Peyer's patch (tissue), 4 donors: ENCODE measurements at places on chromosomes 5 and 9.

- DNase-seq = no peak
Observed at GRCh38 chr5:125331987-125332598, 585.7 kb upstream of the ZNF608 start.

DNA sequence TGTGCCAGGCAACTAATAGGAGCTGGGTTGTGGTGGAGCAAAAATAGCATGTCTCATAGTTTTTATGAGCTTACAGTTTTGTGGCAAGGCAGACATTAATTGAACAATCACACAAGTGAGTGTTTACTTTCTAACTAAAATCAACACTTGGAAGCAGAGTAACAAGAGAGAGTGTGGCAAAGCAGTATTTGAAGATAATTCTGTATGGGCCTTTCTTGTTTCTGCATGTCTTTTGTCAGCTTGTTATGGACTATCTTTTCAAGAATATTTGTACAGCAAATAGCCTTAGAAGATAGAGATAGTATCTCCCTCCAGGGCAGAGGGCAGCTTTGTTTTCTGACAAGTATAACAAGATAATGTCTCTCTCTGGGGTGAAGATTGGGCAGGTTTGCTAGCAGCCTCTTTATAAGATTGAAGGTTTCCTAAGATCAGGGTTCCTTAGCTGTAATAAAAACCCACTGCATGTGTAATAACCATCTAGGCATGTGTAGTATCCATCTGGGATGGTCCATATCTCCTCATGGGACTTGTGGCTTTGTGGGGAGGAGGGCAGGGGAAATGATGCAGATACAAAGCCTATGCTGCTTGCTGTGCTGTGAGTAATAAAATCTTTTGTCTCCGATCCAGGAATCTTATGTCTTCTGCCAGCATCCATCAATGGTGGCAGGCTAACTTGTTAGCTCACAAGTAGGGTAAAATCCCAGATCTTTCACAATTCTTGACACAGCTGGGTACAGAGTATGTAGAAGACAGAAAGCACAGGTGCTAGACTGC, 479.9 kb downstream of the KDM4C start:
- DNase-seq = no peak

DNA sequence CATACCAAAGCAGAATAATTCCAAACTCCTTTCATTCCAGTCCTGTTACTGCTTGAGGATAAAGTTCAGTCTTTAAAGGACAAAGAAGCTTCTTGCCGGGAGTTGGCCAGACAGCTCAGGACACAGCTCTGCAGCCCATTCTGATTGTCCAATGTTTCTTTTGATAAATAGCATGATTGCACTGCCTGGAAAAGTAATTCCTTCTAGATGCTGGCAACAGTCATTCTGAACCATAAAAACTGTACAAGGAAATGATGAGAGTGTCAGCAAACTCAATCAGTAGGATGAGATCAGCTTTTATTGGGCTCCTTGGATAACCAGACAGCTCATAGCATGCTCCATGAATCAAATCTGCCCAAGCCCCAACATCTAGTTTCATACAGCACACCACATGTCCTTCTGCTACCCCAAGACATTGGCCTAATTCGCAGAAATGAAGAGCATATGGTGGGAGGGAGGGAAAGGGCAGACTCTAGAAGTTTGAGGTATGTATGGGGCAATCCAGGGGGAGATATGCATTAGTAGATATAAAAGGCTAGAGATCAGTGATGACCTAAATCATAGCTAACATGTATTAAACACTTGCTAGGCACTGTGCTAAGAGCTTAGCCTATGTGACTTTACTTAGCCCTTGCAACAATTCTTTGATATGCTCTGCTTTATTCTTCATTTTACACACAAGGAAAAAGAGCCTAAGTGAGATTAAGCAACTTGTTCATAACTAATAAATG, 219.9 kb upstream of the NREP start:
- no peak for DNase-seq

DNA sequence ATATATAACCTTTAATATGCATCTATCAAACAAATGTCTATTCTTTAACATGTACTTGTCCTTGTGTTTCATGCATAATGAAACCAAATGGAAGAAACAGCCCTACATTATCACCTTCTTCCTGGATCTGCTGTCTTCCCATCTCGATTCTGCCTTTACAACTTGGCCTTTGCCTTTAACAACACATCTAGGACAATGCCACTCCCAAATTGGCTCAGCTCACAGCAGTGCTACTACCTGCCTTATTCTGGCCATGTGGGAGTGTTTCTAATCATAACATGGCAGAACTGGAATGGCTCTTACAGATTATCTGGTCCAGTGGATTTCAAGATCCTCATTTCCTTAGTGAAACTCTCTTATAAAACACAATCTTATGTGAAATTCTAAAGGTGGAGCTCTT, 176.5 kb downstream of the CARTPT start:
- DNase-seq = peak; percentile 54

- DNase-seq = no peak
Observed at GRCh38 chr9:35650341-35651158, at the start of gene SIT1. TSS of gene SIT1 (minus strand) at chr9:35650931. CDS start at chr9:35650853, 78 bp downstream.

GRCh38 chr9:38179965-38180364, 110.9 kb upstream of the SHB start:
- no peak for DNase-seq

GRCh38 chr5:100826133-100826532, 76.9 kb downstream of the ST8SIA4 start:
- no peak for DNase-seq

DNA sequence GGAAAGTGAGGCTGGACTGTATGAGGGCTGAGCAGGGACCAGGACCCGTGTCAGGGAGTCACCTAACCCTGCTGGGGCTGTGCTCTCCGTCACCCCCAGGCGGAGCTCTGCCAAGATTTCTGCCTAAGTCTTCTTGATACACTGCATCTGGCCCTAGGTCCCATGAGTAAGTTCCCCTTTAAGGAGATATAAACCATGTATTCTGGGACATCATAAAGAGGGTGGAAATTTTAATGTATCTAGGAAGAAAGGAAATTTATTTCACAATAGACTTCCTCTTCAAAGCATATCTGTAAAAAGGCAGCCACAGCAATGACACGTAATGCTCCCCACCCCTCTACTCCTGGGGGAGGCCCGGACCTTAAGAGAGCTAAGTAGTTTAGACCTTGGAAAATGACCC, 183.4 kb downstream of the FBXL7 start:
- DNase-seq = no peak

GRCh38 chr9:121835587-121836365, 184.3 kb downstream of the DAB2IP start:
- no peak for DNase-seq

DNA sequence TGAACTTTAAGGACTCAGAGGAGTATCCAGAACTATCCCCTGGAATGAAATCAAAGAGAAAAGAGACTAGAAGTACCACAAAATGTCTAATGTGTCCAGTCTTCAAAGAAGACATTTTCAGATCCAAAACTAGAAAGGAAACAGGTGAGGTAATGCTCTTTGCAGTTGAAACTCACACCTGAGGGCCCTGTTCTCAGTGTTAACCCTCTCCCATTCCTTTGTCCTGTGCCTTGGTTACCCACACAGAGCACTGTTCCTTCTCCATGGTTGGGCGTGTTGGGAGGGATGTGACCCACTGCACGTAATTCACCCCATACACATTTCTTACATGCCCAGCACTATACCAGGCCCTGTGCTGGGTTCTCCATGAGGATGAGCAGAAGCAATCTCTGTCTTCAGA, 21.3 kb downstream of the MSANTD3 start:
- DNase-seq = no peak

DNA sequence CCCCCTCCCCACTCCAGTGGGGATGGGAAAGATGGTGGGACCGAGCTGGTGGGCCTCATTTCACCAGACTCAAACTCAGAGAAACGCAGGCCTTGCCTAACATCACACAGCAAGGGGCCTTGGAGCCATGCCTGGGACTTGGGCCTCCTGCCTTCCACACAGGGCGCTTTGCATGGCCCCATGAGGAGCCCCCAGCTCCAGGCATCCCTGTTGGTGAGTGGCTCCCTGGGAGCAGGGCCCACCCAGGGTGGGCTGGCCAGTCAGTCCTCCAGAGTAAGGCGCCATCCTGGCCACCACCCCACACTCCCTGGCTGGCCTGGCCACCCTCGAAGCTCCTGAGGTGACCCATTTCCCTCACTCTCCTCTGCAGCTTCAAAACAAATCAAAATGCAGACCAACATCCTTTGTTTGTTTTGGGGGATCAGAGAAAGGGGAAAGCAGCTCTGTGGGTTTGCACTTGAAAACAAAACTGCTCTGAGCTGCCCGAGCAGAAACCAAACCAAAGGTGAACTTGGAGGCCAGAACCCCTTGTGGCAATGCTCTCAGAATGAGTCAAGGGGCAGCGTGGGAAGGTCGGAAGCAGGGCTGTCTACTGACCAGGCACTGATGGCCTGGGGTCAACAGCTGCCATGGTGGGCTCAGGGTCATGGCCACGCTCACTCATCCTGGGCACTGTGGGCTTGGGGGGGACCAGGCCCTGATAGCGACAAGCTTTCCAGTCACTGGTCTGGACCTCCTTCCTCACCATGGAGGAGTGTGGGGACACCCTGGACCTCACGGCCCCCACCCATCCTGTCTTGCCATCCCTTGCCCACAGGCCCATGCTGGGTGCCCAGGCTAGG, 37.0 kb upstream of the VDAC1 start:
- DNase-seq = no peak

- DNase-seq = peak; percentile 72
Observed at GRCh38 chr5:131264451-131265099, 722 bp downstream of the CDC42SE2 start.

DNA sequence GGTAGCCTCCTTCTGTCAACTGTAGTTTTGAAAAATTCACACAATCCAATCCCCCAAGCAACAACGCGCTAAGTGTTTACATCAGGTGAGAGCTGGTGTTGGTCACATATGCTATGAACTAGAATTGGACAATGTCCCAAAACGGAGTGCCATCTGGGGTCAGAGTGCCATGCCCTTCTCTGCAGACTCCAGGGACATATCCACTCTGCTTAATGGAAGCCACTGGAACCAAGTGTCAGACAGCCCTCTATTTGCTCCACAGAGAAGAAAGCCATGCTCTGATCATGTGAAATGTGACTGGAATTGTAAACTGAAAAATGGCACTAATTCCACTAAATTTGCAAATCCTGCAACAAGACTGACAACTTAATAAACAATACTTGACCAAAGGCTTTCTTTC, 12.2 kb downstream of the ABCA1 start:
- no peak for DNase-seq

- no peak for DNase-seq
Observed at GRCh38 chr9:97768746-97769145, 71.6 kb upstream of the XPA start.

- no peak for DNase-seq
Observed at GRCh38 chr9:123327697-123328100, 28.3 kb upstream of the CRB2 start.

GRCh38 chr9:72657023-72657422, 135.6 kb downstream of the TMC1 start:
- DNase-seq = no peak

- no peak for DNase-seq
Observed at GRCh38 chr9:7671847-7672246, 127.7 kb downstream of the DMAC1 start.

DNA sequence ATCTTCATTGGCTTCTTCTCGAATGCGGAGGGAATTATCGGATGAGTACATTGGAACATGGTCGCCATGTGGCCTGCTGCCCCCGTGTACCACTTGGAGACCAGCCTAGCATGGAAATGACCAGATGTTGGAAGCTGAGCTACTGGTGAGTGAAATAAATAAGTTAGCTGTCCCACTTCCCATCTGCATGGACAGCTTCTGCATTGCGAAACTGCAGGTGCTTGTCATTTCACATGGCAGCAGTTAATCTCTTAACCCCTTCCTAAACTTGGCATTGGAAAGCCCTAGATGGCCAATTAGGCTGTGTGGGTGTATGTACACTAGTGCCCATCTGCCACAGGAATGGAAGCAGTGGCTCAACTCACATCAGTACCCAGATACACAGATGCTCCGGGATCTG, 246.6 kb upstream of the IL12B start:
- DNase-seq = no peak

- DNase-seq = no peak
Observed at GRCh38 chr9:13575558-13575957, 296.1 kb upstream of the MPDZ start.

GRCh38 chr9:6845128-6845826, 87.5 kb downstream of the KDM4C start:
- no peak for DNase-seq

- DNase-seq = no peak
Observed at GRCh38 chr5:170542691-170543293, 39.0 kb downstream of the KCNIP1 start.
